ENCODE measurements at places on chromosomes 5 and 9.
A peak's percentile ranks its signal among the peaks of the same experiment; 100 is the strongest.

DNA sequence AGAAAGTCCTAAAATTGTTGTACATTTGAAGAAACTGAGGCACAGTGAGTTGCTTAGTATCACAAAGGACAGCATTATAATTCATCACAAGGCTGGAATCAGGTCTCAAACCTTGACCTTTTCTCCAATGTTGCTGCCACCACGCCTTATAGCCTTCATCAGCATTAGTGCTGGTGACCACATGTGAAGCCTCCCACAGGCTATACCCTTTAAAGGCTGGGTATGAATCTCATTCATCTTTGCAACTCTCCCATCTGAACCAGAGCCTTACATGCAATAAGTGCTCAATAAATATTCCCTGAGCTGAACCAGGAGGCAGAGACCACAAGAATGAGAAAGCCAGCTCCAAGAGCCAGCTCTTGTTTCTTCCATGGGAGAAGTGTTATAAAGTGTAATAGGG lies 104.7 kb downstream of the SPOCK1 start:
- no peak for DNase-seq

DNA sequence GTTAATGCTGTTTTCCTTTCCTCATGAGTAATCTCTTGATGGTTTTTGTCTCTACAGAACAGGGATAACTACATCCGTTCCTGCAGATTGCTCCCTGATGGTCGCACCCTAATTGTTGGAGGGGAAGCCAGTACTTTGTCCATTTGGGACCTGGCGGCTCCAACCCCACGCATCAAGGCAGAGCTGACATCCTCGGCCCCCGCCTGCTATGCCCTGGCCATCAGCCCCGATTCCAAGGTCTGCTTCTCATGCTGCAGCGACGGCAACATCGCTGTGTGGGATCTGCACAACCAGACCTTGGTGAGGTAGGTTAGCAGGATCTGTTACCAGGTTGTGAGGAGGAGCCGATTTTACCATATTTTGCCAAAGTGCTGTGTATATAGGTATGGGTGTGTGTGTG lies 148.2 kb downstream of the TLE4 start:
- no peak for DNase-seq

DNA sequence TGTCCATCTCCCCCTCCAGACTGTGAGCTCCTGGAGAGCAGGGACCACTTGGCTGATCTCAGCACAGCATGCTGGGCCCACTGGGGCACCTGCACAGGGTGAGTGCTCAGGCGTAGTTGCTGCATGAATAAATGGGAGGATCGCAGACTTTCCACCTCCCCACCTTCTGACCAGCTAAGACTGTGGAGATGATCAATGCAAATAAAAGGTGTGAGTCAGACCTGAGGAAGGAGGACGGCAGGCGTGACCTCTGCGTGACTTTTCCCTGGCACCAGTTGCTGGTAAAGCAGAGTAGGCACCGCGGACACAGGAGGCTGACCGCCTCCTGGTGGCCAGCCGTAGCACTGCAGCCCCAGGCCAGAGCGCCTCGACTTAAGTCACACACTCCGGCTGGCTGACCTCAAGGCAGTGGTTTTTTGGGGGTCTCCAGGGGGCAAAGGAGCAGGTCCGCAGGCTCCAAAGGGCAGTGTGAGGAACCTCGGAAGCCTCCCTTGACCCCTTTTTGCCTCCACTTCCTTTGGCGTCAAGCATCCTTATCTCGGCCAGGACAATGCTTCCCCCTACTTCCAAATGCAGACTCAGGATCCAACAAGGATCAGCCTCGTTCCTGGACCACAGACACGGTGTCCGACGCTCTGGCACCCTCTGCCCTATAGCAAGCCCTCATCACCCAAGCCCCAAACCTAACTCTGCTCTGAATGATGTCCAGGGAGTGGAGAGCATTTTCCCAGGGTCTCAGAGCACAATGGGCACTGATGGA lies 12.7 kb upstream of the TDRD7 start:
- DNase-seq = peak; percentile 82

GRCh38 chr5:174418809-174419539 lies 305.4 kb upstream of the MSX2 start:
- DNase-seq = no peak

DNA sequence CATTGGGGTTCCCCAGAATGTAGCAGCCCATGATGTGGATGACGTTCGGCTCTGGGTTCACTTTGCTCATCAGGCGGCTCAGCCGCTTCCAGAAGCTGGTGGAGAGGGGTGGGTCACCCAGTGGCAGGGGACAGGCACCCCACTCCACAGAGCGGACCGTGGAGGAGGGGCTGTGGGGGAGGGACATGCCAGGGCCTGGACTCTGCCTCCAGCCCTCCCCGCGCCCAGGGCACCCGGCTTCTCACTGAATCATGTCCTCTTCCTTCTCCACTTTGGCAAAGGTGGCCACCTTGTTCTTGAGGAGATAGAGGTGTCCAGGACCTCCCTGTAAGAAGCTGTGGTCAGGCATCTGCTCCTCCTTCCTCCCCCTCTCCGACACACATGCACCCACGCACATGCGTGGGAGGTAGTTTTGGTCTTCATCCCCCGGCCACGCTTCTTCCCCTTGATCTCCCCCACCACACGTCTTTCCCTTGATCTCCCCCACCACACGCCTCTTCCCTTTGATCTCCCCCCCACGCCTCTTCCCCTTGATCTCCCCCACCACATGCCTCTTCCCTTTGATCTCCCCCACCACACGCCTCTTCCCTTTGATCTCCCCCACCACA lies 8.9 kb upstream of the ENTPD8 start:
- peak; percentile 59 for DNase-seq

- peak; percentile 81 for DNase-seq
Observed at GRCh38 chr5:139294374-139295165, 1.0 kb downstream of the MATR3 start.

DNA sequence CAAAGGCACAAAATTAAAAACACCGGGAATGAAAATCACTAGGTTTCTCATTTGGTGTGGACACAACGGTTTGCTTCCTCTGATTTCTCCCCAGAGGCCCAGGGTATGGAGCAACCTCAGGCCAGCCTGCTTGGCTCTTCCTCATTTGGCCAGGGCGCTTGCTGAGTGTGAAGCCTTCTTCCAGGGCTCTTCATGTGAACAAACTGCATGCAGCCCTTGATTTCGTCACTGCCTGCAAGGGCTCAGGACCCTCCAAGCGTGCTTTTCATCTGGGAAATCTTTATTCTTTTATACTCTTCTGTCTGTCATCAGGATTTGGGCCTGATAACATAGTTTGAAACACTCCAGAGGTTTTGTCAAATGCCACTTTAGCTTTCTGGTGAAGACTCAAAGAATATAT lies 122.6 kb upstream of the KLF4 start:
- DNase-seq = peak; percentile 93

Measured in right cardiac atrium (tissue), 5 donors.